Activated naive CD8-positive, alpha-beta T cell treated with anti-CD3 and anti-CD28 coated beads for 36 hours (primary cell): ENCODE measurements at places on chromosomes 1 and 21.

DNA sequence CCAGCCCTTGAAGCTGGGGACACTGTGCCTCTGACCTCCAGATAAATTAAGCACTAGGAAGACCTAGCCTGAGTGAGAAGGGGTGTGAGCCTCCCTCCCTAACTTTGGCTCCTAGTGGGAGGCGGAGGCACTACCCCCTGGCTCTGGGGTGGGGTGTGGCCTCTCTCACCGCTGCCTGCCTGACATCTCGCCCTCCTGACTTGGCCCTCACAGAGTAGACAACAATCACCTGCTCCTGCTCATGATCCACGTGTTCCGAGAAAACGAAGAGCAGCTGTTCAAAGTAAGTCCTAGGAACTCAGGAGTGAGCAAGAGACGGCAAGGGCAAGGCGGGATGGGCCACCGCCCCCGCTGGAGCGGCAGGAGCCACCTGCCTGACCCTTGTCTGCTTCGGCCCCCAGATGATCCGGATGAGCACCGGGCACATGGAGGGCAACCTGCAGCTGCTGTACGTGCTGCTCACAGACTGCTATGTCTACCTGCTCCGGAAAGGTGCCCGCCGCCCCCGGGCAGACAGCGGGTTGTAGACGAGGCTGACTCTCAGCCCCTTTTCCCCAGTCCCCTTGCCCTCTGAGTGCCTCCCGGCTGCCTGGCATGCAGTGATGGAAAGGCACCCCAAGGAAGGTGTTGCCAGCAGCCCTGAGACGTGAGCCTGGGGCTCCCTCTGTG lies 8.1 kb upstream of the SLC25A34 start:
- DNase-seq: no peak

DNA sequence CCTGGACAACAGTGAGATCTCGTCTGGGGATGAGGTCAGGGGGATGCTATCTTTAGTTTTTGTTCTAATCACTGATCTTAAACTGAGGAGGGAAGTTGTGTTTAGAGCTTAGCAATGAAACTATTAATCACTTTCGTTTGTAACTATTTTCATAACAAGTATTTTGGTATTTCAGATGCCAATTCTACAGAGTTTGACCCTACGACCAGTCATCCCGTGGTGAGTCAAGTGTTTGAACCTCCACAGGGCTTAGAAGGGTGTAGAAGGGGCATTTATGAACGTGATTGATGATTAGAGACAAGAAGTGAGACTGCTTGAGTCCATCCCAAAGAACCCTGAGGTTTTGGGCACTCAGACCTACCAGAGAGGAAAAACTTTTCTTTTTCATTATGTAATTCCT lies 15.6 kb downstream of the SLFNL1 start:
- no peak for DNase-seq

DNA sequence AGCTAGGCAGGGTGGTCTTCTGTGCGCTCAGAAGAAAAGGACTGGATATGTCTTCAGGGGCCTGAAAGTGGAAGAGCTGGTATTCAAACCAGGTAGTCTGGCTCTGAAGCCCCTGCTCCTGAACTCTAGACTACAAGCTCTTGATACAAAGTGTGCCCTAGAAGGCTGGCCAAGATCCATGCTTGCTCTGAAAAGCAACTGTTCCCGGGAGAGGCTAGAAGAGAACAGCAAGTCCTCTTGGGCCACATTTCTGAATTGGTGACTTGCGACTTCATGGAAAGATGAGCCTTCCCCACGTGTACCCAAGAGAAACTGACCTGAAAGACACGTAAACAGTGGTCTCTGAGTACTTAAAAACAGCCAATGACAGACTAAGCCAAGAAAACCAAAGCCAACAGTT lies 123.3 kb upstream of the GRIK3 start:
- DNase-seq: no peak

DNA sequence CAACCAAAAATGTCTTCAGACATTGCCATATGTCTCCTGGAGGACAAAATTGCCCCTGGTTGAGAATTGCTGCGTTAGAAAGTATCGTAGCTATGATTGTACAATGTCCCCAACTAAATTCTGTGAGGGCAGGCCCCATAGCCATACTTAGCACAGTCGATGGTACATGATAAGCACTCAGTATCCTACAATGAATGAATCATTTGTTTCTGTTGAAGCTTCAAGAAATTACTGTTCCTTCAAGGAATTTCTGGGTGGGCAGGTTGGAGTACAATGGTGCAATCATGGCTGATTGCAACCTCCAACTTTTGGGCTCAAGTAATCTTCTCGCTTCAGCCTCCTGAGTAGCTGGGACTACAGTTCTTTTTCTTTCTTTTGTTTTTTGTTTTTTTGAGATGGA lies 4.7 kb downstream of the CAP1 start:
- no peak for DNase-seq

GRCh38 chr1:22916471-22916820 lies 56.2 kb downstream of the LACTBL1 start:
- DNase-seq: no peak

DNA sequence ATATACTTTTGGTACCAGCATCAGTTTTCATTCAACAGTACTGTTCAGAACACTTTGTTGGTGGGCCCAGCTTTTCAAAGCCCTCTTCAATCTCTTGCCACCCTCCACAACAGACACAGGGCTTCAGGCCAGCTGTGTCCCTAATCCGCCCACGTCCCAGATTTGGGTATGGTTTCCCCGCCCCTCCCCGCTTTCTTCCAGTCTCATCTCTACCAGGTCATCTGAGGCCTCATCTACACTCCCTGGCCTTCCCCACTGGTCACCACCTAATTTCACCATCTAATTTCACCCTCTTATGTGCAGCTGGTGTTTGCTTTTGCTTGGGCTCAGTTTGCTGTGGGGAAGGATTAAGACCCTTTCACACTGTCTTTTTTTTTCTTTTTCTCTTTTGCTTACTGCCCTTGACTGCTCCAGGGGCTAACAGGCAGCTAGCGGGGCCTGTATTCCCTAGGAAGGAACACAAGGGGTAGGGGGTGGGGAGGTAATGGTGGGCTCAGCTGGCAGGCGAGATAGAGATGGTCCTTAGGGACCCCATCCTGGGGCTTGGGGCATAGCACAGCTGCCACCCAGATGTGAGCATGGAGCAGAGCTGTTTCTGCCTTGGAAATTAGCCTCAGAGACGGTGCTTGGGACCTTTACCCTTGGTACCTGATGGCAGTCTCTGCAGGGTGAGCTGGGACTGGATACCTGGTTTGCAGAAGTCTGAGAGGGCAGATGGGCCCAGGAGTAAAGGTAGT lies 3.8 kb upstream of the EPB41 start:
- DNase-seq: no peak

- peak; percentile 55 for DNase-seq
Observed at GRCh38 chr1:244730153-244730933, 77.4 kb downstream of the DESI2 start.

- no peak for DNase-seq
Observed at GRCh38 chr1:116396769-116397168, 23.7 kb downstream of the ATP1A1 start.

- DNase-seq: no peak
Observed at GRCh38 chr1:32182060-32182459, 2.6 kb downstream of the TXLNA start.

- no peak for DNase-seq
Observed at GRCh38 chr21:25682382-25682781, 43.3 kb downstream of the JAM2 start.

- no peak for DNase-seq
Observed at GRCh38 chr1:242530761-242531160, 6.3 kb upstream of the PLD5 start.

DNA sequence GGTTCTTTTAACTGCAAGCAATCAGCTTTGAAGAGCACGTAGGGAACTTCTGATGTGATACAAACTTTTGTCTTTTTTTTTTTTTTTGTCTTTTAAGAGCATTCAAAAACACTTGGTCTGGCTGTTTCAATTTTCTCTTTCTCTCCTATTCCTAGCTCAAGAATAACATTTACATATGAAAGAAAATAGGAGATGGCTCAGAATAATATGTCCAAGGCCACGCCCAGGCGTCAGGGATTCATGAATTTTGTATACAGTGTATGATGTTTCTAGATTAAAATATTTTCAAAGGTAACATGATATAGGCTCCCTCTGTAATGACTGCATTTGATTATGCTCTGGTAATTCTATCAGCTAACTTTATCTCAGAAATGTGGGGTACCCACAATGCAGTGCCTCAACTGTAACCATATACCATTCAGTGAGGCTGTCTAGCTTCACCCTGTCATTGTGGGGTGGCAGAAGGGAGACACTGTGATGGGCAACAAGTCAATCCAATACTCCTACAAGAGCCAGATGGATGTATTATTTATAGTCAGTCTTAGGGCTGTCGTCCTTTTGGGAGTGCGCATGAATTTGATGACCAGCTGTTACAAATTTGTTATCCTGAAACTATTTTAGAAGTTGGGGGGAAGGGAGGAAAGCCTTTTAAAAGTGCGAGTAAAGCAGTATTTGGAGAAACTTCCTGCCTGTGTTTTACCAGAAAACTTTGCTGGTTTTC lies 1.5 kb upstream of the AKNAD1 start:
- DNase-seq: no peak

- no peak for DNase-seq
Observed at GRCh38 chr1:21550097-21550496, 40.9 kb downstream of the ALPL start.

GRCh38 chr1:18109756-18110597 lies 2.4 kb downstream of the IGSF21 start:
- DNase-seq: peak; percentile 50
